Esophagus squamous epithelium (tissue), 5 donors: ENCODE measurements at places on chromosomes 6 and 20.

GRCh38 chr6:123263981-123264380 is 267.9 kb downstream of the CLVS2 start:
- DNase-seq, result no peak

DNA sequence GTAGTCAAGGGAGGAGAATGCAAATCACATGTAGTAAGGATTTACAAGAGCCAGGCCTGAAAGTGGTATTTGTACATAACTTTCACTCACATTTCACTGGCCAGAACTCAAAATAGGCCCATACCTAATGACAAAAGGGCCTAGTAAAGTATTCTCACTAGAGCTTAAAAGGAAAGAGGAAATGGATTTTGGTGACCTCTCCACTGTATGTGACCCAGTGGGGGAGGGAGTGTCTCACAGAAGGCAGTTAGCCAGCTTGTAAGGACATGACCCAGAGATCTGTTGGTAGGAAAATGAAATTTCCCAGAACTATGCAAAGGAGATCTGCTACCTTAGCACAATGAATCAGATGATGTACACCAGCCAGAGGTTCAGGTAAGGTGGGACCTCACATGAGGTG is 124.4 kb downstream of the PTPRT start:
- no peak for DNase-seq

DNA sequence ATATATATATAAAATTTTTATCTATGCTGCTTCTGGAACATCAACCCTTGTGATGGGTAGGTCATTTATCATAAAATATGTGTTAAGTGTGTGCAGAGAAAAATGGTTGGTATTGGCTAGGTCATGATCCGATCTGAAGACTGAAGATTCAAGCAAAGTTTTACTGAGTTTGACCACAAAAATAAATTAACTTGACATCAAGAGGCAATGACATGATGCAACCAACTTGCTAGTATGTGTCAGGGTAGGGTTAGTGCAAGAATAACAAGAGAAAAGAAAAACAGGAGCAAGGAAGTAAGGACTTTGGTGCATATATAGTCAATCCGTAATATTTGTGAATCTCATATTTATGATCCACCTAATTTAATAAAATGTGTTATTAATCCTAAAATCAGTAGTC is 1202.0 kb upstream of the ADGRB3 start:
- DNase-seq, result no peak

GRCh38 chr6:83708970-83709747 is at the start of gene SNAP91:
Gene SNAP91 (minus strand): TSS chr6:83709101. CDS start chr6:83707927, 1,174 bp downstream.
- DNase-seq, result no peak

DNA sequence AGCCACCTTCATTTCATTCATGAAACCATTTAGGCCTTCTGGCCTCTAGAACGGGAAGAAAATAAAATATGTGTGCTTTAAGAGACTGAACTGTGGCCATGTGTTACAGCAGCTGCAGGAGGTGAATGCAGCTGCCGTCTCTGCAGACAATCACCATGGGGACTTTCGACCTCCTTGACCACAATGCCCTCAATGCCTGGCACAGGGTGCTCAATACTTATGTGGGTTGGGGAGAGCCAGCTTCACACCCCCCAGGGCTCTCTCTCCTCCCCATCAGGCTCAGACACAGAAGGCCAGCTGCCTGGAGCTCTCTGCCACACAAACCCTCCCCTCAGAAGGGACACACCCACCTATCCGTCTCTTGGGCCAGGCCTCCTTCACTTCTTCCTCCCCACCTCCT is 43.5 kb downstream of the ANKRD60 start:
- no peak for DNase-seq

GRCh38 chr6:153160221-153160620 is 29.1 kb upstream of the RGS17 start:
- no peak for DNase-seq

DNA sequence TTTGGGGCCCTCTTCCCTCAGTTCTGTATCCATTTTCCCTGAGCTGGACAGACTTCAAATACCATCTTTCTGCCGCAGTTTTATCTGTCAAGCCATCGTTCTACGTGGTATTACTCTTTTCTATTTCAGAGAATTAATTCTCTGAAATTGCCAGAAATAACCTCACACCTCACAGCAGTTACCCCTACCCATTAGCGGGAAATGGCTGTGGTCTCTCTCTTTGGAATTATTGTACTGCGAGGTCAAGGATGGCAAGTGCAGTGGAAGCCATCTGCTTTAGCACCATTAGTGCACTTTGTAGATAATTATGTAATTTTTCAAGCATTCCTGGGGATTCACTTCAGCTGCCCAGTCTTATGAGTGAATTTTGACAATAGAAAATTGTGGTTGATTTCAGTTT is 147.8 kb upstream of the CDH4 start:
- no peak for DNase-seq

DNA sequence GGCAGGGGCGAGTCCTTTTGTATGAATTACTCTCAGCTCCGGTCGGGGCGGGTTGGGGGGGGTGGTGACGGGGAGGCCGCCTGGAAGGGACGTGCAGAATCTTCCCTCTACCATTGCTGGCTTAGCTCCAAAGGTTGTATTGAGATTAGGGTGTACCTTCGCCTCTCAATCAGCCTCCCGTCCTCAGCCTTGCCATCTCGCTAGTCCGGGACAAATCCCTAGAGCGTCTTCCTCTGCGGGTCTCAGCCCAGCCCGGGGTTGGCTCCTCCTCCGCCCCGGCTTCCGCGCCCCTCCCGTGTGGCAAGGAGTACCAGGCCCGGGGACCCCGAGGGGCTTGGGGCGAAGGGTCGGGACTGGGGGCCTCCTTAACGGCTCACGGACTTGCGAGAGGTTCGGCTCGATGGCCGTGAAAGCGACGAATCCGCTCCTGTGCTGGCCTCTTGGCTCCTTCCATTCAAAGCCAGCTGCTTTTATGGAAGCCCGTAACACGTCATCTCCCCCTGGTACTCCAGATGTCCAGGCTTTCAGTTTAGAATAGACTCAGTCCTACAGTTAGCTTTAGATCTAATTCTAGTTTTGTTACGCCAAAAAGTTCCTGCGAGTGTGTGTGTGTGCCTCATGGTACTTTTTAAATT is 636 bp upstream of the EEF1A1 start:
- DNase-seq, result peak; percentile 76
